ENCODE measurements at places on chromosomes 1 and 21. TPM values are rescaled to one million over a fixed set of nuclear protein-coding genes. Genes with fewer than 3 reads are reported as not detected.

Gene IGSF21
- not detected for total RNA-seq

GRCh38 chr1:208218237-208219097, 25.7 kb downstream of the PLXNA2 start:
- DNase-seq, result no peak

- no peak for DNase-seq
These were observed 30.2 kb downstream of the NUCKS1 start for GRCh38 chr1:205719762-205720161.

Gene RNU1-1
- 1,082 TPM for total RNA-seq

DNA sequence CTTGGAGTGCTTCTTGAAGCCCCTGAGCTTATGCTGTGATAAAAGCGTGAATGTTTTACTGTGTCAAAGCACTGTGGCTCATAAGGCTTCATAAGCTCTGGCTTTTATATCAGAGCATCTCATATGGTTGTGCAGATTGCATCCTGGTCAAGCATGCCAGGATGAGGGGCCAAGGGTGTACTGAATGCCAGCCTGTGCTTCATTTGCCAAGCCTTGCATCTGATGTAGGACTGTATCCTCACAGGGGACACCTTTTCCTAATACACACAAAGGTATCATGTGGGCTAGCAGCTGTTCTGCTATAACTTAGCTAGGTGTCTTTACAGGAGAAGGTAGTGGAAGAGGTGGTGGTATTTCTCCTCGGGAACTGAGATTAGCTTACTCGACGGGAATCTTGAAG, 134.7 kb downstream of the ST6GALNAC3 start:
- no peak for DNase-seq

Gene CFHR1
- total RNA-seq, result not detected

GRCh38 chr1:151612501-151613281, 841 bp downstream of the SNX27 start:
- DNase-seq, result peak; percentile 57

Gene RERE
- 72.1 TPM for total RNA-seq

Gene NECTIN4
- 0.16 TPM for total RNA-seq

DNA sequence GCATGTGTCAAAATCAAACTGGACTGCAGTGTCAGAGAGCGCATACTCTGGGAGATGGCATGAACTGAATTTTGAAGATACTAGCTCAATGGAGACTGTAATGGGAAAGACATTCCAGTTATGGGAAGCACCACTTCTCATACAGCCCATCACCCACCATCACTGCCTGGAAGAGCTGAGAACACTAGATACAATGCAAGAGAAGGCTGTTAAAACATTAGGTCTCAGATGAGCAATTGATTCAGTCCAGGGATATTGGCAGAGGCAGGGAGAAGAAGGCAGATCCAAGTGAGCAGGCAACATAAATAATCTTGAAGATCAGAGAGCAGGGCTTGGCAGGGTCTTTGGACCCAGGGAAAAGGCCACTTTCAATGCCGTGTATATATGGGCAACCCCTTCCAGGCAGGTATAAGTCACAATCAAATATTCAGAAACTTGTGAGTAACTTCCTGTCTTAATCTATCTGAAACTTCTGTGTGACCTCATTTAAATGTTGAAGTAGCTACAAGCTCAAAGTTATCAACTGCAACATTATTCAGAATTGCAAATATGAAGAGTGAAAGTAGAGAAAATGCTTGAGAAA, 290.3 kb upstream of the SGIP1 start:
- no peak for DNase-seq

DNA sequence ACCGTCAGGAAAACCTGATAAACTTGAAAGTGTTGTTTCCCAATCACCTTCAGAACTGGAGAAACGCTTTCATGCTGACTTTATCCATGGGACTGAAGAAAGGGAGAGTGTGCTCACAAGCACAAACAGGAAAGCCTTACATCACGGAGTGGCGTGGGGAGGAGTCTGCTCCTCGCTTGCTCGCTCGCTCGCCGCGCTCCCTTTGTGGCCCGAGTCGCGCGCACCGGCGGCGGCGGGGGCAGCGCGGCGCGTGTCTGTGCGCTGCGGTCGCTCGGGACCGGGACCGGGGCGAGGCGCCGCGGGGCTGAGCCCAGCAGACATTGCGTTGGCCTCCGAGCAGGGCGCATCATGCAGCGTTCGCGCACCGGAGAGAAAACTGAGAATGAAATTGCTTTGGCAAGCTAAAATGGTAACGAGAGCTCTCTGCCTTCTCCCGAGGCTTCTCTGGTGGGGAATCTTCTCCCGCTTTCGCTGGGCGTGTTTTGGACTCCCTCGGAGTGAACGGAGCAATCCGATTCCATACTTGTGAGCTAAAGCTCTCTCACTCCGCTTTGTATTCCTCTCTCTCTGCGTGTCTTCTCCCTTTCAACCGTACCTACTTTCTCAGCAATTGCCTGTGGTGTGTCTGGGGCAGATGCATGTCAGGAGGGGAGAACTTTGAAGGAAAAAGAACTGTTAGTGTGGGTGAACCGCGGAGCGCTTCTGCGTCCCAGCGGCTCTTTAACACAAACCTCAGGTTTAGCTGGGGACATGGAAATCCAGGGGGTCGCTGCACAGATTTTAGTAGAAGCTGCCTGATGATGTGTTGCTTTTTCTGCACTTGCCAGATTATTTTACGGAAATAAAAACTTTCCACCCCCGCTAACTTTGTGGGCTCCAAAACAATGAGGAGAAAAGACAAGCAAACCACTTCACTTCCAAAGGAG, at the start of gene RGL1:
Gene RGL1 (plus strand): TSS at position 205 of the 926 bp plus-strand sequence. CDS start 178 bp downstream, at position 383.
- DNase-seq, result peak; percentile 44

Gene RBM11
- 8.2 TPM for total RNA-seq

Gene IL10
- total RNA-seq, result 0.29 TPM

DNA sequence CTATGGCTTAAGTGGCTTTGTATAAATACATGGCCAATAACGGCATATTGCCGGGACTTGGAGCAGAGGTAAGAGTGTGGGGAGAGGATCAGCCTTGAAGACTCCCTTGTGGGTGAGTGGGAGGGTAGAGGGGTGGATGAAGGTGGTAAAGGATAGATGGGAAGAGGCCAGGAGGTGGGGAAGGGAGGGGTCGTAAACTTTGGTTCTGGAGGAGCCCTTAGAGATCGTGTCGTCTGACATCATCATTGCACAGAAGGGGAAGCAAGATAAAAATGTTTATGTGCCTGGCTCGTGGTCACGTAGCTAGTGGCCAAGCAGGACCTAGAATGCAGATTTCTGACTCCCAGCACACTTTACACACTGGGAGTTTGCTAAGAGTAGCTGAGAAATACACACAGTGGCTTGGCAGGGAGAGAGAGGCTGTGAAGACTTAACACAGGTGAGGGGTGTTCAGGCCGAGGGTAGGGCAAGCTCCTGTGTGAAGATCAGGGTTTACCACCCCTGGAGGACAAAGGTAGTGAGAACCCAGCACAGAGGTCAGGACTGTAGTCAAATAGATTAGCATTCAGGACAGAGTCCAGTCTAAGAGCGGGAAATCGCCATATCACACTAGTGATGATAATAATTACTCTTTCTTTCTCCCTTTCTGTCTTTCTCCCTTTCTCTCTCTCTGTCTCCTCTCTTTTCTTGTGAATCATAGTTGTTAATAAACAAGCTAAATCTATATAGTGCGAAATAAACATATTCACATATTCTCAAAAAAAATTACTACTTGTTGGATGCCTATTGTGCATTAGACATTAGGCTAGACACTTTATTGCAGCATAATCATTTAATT, 75.5 kb downstream of the LRRC8D start:
- DNase-seq, result no peak

GRCh38 chr1:163427279-163427678, 105.5 kb downstream of the NUF2 start:
- no peak for DNase-seq

DNA sequence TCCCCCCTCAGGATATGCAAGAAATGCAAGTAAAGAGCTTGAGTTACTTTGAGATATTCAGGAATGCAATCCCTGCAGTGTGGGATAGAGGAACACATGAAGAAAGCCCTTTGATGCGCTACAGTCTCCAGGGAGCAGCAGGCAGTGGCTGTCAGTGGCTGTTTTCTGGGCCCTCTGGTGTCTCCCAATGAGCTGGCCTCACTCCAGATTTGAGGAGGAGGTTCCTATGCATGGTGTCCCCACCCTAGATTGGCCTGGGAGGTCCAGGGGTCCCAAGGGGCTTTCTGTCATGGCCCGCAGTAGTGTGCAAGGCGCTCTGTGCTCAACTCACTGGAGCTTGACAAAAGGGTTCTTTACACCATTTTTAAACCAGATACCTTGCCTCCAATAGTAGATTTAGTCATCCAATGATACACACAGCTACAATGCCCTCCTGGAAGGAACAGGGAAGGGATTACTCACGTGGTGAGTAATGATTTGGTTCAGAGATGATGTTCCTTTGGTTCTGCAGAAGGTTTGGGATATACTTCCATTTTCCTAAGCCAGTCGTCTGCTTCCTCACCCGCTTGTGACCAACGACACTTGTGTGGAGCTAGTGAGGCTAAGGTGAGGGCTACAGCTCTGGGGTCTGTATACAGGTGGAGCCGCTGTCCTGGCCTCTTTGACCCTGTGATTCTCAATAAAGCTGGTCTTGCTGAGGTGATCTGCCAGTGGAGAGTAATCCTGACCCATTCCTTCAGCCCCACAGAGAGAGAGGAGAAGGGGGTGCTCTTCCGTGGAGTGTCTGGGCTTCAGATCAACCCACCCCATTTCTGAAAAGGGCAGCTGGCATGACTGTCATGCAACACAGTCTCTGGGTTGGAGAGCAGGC, 6.6 kb downstream of the BATF3 start:
- no peak for DNase-seq

Gene CNR2
- total RNA-seq, result 0.05 TPM

DNA sequence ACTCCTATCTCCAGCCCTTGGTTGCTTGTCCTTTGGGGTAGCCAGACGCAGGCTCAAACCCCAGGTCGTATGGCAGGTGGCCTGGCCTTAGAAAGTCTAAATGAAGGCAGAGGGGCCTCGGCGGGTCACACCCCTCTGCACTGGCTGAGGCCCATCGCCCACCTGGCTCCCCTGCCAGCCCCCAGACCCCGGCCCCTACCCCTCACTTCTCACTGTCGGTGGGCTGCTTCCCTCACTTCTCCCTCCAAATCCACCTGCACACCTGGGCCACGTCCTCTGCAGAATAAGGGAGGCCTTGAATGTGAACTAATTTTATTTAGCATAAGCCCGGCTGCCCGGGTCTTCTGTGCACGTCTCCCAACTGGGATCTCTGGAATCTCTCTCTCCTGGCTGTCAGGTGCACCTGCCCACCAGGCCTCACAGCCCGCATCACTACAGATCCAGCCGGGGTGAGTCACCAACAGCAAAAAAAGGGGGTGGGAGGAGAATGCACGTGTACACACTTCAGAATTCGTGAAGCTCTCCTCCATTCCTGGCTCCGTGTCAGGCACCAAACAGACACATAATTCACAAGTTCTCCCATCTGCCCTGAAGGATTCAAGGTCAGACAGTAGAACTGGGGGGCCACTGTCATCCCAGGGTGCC, 107.5 kb upstream of the SIM2 start:
- no peak for DNase-seq

GRCh38 chr21:34091032-34091431, 17.7 kb downstream of the MRPS6 start:
- no peak for DNase-seq

Gene CFAP141
- not detected for total RNA-seq

GRCh38 chr21:19603011-19603593, 1199.5 kb upstream of the TMPRSS15 start:
- no peak for DNase-seq

DNA sequence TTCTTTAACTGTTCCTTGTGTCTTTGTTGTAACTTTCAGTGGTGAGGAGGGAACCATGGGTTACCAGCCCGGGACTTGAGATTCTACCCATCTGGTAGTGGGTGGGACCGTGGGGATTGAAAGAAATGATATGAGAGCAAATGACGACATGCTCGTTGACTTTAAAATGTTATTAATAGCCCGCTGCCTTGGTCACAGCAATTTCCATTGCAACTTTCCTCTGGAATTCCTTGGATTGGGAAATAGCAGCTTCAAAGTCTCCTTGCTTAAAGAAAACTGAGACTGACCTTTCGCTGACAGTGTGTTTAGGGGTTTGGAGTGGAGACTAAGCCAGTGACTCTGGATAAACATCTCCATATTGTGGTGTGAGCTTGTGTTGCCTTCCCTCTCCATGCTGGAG, 44.2 kb upstream of the MARK1 start:
- DNase-seq, result no peak

Gene MR1
- 27.4 TPM for total RNA-seq
